ENCODE measurements at places on chromosomes 5 and 9.

DNA sequence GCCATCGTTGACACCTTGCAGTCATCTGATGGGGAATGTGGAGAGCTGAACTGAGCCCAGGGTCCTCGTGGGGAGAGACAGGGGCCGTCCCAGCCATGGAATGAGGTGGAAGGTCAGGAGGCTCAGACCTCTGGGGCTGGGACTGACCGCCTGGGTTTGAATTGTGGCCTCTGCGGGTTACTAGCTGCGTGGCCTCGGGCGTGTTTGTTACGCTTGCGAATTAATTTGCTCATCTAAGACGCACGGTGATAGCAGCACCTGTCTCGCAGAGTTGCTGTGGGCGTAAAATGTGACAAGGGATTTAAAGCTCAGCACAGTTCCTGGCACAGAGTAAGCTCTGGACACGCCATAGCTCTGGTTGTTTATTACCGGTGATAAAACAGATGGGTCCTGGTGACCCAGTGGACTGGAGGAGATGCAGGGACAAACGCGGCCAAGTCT lies 19.4 kb upstream of the DAB2IP start:
- DNase-seq, result no peak

DNA sequence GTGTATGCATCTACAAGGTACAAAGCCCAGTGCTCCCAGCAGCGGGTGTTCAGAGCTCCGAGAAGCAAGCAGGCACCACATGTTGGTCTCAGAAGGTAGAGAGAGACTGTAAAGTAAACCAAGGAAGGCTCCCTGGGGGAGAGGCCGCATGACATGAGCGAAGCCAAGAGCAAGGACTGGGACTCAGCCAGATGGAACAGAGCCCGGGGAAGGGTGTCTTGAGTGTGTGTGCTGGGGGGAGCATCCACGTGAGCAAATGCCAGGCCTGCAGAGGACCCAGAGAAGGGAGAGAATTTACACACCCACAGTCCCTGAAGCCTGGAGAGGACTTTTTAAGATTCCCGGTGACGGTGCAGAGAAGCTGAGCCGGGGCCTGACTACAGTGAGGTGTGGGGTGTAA lies 15.2 kb upstream of the KCNIP1 start:
- DNase-seq, result no peak

- DNase-seq, result no peak
Measured at GRCh38 chr5:138639326-138639725, 64.1 kb upstream of the HSPA9 start.

GRCh38 chr9:82104252-82104651 lies 115.7 kb downstream of the SPATA31D1 start:
- no peak for DNase-seq

DNA sequence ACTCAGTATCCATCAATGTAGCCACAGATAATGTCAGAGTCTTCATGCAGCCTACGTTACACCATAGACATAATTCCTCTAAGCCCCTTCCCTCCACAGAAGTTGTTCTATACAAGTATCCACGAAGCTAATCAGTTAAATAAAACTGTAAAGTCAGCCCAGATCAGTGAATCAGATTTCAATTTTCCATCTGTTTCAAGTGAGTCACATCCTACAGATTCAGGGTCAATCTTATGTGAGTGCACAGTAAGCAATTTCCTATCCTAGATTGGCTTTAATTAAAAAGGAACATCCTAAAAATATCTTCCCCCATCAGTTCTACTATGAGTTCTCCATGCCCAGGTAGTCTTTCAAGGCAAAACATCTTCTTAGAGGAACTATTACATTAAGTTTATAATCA lies 402.5 kb downstream of the EFNA5 start:
- no peak for DNase-seq

- DNase-seq, result no peak
Measured at GRCh38 chr9:20208226-20208625, 414.1 kb downstream of the MLLT3 start.

DNA sequence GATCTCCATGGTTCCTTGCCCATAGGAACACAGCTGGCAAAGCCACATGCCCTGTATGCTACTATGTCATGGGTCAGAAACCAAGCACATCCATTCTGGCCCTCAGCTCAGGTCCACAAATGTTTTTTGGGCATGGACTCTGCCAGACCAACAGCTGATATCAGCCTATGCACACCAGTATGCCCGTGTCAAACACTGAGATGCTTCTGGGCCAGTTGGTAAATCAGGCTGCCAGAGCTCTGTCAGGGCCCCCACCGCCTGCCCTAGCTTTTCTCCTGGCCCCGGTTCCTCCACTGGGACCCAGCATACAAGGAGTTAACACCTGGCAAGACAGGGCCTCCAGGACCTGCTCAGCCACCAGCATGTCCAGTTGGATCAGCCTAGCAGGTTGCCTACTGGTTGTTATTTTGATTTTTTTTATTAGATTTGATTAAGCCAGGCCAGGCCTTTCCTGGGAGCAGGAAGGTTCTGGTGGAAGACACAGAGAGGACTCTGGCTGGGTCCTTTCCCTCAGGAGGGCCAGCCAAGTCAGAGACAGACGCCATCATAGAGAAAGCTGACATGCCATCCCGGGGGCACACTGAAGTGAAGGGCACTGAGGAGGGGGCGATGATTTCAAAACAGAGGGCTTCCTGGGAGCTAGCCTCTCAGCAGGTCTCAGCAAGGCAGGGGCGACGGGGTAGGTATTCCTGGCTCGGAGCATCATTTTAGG lies 65.8 kb downstream of the TSTD2 start:
- no peak for DNase-seq

DNA sequence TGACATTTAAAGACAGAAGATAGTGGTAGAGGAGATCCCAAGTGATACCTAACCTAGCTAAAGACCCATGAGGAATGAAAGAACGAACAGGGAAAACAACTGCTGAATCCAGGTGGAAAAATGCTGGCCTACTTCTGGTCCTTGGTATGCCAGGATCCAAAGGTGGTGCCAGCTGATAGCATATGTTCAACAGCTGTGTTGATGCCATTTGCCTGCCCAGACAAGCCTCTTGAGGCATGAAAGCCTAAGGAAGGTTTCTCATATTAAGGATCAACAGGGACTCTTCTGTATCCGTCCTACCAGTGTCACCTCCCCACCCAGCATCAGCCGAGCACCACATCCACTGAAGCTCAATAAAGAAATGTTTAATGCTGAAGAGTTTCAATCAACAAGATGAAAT lies 225.7 kb upstream of the DMRT1 start:
- no peak for DNase-seq

DNA sequence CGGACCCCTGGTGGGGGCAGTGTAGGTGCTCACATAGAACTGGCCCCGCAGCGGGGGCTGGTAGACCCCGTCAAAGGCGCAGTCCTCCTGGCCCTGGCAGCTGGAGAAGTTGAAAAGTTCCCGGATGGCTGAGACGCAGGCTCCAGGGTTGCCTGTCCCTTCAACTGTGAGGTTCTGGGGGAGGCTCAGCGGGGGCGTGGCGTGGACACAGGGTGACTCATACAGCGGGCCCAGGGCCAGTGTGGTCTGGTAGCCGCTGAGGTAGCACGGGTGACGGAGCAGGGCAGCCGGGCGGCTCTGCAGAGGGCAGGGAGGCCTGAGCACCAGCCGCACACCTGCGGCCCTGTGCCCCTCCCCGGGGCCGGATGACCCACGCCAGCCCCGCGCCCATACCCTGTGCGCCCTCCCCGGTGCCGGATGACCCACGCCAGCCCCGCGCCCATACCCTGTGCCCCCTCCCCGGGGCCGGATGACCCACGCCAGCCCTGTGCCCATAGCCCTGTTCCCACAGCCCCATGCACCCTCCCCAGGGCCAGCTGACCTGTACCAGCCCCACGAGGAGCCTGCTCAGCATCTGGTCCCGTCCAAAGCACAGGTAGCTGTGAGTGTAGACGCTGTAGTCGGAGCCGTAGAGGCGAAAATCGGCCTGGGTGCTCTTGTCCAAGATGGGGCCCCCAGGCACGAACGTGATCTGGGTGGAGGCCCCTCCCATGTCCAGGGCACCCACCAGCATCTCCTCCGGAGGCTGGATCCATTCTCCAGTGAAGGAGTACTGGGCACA lies 5.0 kb downstream of the ENTPD8 start:
- DNase-seq, result no peak

- no peak for DNase-seq
Measured at GRCh38 chr9:11933926-11934325, 759.3 kb upstream of the TYRP1 start.

- no peak for DNase-seq
Measured at GRCh38 chr5:99248066-99248465, 319.3 kb upstream of the CHD1 start.

DNA sequence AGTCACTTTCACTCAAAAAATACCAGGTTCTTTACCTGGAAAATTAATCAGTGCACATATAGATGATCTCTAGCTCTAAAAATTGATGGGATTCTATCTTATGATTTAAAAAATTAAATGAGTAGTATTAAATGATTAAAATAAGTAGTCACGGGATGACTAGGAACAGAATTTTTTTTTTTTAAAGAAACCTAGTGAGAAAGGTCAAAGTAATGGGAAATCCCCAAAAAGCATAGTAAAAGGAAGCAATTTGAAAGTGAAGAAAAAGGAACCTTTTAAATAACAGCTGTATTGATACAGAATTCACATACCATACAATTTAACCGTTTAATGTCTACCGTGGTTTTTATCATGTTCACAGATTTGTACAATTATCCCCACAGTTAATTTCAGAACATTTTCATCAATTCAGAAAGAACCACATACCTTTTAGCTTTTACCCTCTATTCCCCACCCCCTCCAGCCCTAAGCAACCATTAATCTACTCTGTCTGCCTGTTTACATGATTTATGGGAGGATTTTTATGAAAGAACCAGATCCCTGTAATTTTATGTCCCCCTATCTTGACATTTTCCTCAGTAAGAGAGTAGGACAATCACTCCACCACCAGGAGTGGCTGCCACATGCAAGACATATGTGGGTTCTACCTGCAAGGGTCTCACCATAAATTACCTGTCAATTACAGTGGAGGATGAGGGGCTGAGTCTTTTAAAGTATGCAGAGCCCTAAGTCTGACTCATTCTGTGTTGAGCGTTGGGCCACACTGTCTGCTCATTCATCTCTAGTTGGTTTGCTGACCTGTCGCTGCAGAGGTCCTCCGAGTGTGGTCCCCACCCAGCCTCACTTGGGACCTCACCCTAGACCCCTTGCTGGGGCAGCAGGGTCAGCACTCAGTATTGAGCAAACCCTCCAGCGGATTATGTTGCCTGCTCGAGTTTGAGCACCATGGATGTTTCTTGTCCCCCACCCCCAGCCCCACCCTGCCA lies 16.0 kb downstream of the ANKRD33B start:
- DNase-seq, result no peak

DNA sequence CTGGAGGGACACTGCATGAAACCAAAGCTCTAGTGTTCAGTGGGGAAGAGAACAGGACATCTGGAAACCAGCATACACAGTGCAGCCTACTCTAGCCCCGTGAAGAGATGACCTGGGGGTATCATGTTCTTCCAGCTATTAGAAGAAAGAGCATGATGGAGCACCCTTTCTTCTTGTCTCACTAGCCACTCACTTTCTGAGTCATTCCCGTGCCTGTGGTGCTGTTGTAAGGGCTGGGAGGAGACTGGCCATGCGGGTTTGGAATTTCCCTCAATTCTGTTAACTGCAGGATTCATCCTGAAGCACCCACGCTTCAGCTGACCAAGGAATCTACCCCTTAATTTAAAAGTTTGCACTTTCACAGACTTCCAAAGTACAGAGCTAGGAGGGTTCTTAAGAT lies 137.0 kb downstream of the COL23A1 start:
- no peak for DNase-seq

DNA sequence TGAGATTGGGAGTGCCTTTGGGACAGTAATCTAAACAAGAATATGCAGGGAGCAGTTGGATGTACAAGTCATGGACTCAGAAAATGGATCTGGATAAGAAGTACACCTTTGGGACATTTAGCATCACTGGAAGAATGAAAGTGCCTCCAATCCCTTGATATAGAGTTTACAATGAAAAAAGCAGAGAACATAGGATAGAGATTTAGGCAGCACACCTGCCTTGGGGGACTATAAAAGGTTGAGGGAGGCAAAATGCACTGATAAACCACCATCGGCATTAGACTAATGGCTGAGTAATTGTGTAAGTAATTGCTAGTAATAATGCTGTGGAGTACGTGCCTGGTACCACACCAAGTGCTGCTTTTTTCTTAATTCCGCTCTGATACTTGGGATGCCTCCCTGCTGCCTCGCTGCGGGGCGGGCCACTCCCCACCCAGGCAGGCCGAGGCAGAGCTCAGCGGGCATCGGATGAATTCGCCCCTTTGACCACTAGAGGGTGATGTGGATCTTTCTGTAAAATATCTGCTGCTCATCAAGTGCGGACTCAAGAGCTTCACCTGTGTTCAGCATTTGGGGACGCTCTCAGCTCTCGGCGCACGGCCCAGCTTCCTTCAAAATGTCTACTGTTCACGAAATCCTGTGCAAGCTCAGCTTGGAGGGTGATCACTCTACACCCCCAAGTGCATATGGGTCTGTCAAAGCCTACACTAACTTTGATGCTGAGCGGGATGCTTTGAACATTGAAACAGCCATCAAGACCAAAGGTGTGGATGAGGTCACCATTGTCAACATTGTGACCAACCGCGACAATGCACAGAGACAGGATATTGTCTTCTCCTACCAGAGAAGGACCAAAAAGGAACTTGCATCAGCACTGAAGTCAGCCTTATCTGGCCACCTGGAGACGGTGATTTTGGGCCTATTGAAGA lies 99.9 kb downstream of the ANKRD18B start:
- peak; percentile 62 for DNase-seq

DNA sequence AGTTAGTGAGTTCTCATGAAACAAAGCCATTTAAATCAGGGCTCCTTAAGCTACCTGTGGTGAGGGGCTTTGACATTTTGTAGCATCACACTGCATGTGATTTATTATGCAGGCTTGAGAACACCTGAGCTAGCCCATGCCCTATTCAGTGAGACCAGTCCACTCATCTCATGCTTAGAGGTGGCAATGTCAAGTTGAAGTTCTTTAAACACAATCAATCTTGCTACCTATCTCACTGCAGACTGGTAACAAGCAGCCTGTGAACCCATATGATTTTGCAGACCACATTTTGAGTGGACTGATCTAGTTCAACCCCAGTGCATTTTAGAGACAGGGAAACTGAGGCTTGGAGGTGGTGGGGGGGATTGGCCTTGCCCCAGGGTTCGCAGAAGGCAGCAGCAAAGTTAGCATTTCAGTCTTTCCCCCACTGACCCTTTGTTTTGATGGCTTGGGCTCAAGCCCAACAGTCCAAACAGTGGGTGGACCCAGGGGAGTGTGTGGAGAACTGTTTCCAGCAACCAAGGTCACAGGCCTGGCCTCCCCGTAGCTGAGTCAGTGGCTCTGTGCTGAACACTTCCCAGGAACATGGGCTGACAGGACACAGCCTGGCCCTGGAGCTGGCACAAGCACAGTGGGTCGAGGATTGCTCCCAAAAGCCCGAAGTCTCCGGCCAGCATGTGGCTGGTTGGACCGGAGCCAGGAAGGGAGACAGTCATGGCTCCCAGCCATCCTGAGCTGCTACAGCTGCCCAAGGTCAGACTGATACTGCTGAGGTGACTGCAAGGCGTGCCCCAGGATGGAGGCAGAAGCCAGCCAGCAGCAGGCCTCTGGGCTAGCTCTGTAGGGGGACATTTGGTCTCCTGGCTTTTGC lies 95.3 kb downstream of the RGS3 start:
- DNase-seq, result no peak
